ENCODE measurements at places on chromosomes 3 and 15. TPM values are rescaled to one million over a fixed set of nuclear protein-coding genes. Genes with fewer than 3 reads are reported as not detected.

DNA sequence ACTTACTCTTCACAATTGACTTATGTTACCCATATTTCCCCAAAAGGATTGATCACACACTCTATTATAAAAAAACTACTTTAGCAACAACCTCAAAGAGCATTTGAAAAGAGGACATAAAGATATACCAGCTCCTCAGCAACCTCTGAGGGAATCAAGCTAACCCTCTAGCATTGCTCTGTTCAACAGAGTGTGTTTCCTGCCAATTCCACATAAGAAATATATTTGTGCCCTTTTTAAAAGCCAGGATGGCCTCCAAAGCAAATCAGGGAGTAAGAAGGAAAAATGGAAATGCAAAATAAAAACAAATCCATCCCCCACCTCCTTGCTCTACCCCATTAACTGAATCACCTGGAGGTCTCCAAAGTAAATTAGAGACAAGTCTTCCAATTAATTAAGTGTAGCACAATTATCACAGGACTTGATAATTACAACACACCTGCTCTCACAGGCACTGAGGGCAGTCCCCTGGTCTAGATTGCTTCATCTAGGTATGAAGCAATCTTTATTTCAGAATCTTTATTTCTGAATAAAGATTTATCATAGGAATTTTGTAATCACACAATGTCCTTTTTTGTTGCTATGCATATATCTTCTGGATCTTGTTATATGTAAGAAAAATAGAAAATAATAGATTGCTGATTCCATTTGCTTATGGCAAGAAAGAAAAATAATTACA lies 34.8 kb downstream of the GPR176 start:
- no peak for DNase-seq

GRCh38 chr3:152728231-152728980 lies 106.5 kb upstream of the P2RY1 start:
- peak; percentile 1 for DNase-seq

DNA sequence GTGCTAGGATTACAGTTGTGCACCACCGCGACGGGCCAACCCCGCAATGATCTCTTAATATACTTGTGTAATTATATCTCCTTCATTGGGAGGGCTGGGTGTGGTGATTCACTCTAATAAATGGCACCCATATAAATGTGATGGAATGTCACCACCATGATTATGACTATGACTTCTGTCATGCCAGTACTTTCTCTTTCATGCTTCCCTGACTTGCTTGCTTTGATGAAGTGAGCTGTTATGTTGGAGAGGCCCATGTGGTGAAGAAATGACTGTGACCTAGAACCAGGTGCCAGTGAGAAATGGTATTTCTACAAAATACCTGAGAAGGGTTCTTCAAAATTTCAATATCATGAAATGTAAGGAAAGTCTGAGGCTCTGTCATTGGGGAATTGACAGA lies 24.4 kb upstream of the TP63 start:
- DNase-seq = no peak

DNA sequence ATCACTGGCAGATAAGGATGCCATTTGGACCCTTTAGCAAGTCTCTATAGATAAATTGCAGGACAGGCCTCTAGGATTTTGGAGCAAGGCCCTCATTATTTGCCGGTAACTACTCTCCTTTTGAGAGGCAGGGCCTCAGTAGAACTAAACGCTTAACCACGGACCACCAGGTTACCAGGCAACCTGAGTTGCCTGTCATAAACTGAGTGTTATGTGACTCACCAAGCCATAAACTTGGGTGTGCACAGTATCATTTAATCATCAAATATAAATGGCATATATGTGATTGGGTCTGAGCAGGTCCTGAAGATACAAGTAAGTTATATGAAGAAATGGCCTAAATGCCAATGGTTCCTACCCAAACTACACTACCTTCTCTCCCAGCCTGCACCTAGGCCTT lies 93.2 kb downstream of the BCHE start:
- no peak for DNase-seq

Gene CILP
- polyA plus RNA-seq = 0.61 TPM

DNA sequence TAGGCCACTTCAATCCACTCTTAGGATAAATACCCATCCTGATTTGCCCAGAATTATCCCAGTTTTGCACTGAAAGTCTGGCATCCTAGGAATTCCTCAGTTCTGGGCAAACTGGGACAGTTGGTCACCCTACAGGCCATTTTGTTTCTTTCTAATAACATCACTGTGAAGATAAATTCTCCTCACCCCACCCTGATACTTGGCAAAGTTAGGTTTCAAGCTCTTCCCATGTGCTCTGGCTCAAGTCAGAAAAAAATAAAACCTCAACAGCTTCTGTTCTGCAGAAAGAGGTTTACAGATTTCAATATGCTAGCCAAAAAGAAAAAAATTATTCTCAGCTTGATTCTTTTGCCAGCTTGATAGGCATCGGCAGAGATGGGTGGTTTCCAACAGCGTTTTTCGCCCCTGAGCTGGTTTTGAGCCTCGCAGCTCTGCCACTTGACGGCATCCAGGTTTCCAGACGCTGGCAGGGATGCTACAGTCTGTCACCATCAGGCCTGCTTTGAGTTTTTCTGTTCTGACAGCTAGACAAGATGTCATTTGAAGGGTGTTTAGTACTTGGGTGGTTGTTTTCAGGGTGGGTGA lies 171.4 kb downstream of the SSR3 start:
- DNase-seq = no peak

DNA sequence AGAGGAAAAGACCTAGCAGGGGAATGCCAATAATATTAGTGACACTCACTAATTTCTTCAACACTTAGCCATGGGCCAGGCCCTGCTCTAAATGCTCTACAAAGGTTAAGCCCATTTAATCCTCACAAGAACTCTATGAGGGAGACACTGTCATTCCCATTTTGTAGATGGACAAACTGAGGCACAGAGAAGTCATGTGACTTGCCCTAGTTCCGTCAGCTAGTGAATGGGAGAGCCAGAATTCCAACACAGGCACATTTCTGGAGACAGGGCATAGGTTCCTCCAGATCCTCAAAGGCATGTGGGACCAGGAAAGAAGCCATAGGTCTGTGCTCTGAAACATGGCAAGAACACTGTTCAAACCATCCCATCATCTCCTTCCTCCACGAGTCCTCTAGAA lies 31.5 kb downstream of the LOXL1 start:
- no peak for DNase-seq

Gene TMEM202
- polyA plus RNA-seq = not detected

Measured in AG04450 (cell line).